ENCODE measurements at places on chromosomes 3 and 15.

- no peak for DNase-seq
These were observed 64.8 kb upstream of the BCL6 start for GRCh38 chr3:187810021-187810446.

GRCh38 chr3:113552851-113553250 lies 20.5 kb downstream of the SIDT1 start:
- no peak for DNase-seq

- DNase-seq = no peak
These were observed 220.5 kb downstream of the OPA1 start for GRCh38 chr3:193813501-193813830.

DNA sequence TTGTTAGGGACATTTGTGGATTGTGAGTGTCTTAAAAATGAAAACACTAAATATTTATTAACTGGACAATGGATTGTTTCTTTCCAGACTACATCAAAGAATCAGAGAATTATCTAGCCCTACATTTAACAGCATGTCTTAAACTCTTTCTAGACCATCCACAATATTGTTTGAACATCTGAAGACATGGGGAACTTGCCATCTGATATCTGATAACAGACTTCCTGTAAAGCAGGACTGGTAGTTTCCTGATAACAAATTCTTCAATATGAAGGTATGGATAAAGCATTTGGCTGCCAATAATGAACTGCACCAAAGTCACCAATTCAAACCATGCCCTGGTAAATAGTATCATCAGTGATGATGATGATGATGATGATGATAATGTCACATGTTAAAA lies 26.2 kb upstream of the HACD2 start:
- DNase-seq = no peak

- no peak for DNase-seq
These were observed 328.0 kb downstream of the NLGN1 start for GRCh38 chr3:173725507-173725906.

- no peak for DNase-seq
These were observed at the start of gene ZBTB38 for GRCh38 chr3:141368062-141368924. Gene ZBTB38 (plus strand): TSS chr3:141368504. CDS start chr3:141442389, 73,885 bp downstream.

DNA sequence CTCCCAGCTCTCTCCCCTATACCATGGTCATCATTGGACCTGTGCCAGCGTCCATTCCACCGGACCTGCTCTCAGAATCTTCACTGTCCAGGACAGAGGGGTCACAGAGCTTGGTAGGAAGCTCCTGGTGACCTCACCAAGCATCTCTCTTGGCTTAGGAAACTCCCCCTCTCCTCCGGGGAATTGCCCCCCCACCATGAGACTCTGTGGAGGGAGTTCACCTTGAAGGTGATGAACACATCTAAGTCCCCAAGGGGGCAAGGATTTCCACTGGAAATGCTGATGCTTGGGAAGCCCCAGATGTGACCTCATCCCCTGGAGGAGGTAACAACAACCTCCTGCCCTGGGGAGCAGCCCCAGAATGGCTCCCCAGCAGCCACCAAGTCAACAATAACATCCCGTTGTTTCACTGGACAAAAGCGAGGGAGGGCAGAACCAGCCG lies 3.2 kb downstream of the SEMA7A start:
- DNase-seq = no peak

- no peak for DNase-seq
These were observed 253.9 kb upstream of the RBMS3 start for GRCh38 chr3:29026959-29027358.

DNA sequence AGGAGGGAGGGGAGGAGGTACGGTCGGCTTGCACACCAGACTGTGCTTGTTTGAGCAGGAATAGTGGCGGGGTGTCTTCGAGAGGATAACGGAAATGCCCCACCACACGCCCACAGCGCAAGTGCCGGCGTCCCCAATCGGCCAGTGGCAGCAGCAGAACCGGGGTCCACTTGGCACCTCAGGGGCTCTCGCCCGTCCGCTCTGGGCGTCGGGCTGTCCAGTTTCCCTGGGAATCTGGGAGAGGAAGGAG lies 53.7 kb downstream of the CCDC54 start:
- no peak for DNase-seq

DNA sequence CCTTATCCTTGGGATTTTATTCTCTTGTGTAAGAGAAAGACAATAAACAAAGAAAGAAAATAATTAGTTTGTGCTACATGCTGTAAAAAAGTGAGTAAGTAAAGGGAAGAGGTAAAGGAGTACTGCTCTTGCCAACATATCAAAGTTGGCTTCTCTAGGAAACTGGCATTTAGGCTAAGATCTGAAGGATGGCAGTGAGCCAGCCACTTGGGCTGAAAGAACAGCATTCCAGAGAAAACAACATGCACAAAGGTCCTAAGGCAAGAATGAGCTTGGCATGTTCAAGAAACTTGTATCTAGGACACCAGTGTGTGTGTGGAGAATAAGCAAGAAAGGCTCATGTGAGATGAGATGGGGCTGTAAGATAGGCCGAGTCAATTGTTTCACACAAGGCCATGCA lies 245.5 kb upstream of the MANF start:
- no peak for DNase-seq

- DNase-seq = no peak
These were observed 346.8 kb downstream of the CNTN3 start for GRCh38 chr3:74267588-74268184.

DNA sequence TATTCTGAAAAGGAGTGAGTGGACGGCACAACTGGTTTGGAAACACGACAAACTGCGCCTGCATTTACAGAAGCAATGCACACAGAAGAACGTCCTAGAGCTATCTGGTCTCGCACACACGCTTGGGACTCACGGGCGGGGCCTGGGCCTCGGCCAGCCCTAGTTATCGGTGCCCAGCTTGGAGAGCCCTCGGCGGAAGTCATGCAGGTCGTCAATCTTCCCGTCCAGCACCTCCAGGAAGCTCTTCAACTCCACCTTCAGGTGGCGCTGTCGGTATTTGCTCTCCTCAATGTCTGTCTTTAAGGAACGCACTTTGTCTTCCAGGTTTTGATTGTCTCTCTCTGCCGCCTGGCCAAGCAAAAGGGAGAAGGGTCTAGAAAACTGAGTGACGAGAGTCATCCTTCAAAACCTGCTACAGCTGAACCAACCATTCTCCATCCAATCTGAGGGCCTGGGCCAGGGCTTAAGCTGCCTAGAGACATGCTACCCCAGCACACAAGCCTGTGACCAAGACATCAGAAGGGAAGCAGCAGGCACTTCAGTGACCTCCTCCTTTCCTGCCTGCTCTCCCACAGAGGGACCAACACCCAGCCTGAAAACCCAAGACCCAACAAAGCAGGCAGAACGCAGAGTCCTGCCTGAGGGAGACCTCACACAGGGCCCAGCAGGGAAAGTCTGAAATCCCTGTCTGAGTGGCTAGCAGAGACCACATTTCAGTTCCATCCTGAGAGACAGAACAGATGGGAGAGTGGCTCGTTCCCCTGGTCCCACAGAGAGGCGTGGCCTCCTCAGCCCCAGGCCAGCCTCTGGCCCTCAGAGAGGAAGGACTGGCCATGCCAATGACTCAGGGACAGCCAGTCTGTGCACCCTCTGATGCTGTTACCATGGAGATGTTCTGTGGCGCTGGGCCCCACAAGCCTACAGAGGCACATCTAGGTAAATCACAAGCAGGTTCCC lies 40.4 kb downstream of the WHAMM start:
- DNase-seq = no peak

GRCh38 chr3:31391150-31391549 lies 141.6 kb upstream of the STT3B start:
- DNase-seq = no peak

DNA sequence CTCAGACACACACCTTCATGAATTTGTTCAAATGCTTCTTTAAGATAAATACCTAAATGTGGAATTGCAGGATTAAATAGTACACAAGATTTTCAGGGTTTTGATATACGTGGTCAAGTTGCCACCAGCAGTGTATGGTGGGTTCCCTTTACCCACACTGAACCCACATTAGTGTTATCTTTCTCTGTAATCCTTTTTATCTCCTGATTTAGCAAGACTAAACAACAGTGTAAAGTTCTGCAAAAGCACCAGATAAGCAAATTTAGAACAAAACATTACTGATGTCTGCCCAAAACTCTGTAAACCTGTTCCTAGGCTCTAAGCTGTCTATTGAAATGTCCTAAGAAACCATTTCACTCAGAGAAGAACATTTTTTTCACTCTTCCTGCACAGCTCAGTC lies 352.9 kb downstream of the FHIT start:
- DNase-seq = no peak

DNA sequence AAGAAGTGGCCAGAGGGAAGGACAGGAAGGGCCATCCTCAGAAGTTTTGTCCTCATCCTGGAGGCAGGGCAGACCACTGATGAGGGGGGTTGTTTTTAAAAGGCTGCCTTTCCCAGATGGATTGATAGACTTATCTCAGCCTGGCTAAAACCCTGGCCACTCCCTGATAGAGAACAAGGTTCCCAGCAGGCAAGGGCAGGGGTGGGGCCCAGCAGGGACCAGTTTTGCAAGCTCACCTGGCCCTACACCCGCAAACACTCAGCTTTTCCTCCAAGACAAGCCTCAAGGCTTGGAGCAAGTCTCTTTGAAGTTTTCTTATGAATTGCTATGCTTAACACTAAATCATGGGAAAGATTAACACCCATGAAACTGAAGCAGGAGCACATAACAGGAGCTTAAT lies 9.1 kb downstream of the LIPC start:
- DNase-seq = no peak

DNA sequence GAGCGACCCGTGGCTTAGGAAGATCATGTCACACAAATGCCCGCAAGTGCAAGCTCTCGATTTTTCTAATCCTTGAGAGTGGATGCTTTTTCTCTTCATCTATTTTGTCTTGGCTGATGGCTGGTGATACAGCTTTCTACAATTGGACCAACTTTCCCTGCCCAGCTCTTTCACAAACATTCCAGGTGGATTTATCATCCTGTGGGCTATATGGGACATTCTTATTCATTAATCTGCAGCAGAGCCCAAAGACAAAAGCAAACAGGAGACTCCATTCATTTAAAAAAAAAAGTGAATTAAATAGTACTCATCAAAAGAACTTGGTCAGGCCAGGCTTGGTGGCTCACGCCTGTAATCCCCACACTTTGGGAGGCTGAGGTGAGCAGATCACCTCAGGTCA lies 14.2 kb upstream of the TSEN2 start:
- no peak for DNase-seq

DNA sequence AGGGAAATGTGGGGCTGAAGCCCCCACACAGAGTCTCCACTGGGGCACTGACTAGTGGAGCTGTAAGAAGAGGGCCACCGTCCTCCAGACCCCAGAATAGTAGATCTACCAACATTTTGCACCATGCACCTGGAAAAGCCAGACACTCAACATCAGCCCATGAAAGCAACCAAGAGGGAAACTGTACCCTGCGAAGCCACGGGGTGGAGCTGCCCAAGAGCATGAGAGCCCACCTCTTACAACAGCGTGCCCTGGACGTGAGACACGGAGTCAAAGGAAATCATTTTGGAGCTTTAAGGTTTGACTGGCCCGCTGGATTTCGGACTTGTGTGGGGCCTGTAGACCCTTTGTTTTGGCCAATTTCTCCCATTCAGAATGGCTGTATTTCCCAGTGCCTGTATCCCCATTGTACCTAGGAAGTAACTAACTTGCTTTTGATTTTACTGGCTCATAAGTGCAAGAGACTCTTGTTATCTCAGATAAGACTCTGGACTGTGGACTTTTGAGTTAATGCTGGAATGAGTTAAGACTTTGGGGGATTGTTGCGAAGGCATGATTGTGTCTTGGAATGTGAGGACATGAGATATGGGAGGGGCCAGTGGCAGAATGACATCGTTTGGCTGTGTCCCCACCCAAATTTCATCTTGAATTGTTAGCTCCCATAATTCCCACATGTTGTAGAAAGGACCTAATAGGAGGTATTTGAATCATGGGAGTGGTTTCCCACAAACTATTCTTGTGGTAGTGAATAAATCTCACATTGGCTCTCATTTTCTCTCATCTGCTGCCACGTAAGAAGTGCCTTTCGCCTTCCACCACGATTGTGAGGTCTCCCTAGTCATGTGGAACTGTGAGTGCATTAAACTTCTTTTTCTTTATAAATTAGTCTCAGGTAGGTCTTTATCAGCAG lies 105.8 kb downstream of the CBLB start:
- DNase-seq = no peak

DNA sequence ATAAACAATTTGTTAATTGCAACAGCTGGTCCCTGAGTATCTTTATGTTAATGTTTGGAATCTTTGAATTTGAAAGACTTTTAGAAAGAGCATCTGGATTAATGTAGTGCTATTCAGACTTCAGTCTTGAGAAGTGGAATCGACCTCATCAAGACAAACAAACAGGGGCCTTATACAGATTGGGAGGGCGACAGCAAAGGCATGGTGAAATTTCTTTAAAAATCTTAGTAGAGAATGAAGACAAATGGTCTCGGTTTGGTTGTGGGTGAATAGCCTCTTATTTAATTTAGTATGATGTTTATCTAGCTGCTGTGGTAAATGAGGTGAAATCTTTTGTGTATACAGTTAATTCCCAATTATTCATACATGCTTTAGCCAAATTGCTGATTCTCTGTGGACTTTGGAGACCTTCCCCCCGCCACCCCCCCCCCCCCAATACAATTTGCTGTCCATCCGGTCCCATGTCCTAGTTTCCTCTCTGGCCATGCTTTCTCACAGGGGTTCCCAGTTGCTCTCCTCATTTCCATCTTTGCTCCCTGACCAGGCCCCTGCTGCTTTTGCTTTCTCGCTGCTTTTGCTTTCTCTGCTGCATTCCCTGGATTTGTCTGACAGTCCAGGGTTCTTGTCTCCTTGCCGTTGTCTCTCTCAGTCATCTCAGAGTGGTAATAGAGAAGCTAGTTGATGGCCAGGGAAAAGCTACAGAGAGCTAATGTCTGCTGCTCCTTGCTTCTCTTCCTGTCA lies 135.3 kb downstream of the FNDC3B start:
- no peak for DNase-seq

DNA sequence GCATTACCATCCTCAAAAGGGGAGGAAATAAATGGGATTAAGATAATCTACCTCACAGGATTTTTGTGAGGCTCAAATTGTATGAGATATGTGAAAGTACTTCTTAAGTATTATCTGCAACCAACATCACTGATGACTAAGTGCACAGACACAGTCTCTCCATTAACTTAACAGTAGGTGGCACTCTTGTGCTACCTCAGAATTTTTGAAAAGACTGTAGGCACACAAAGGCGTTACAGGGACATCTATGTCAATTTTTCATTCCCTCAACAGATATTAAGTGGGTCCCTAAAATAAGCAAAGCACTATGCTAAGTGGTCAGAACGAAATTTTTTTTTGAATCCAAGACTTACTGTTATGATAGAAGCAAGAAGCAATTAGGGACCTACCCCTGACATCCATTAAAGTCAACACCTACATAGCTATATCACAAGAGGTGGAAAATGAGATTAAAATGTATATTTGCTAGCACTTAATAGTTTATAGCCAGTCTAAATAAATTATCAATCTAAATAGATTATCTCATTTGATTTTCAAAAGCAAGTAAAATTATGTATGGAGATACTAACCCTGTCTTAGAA lies 52.9 kb downstream of the RYK start:
- DNase-seq = no peak

Data from NCI-H187 treated with DMSO at 0.1 percent for 48 hours (cell line).